ENCODE measurements at places on chromosomes 13 and 19.

- DNase-seq, result no peak
Measured at GRCh38 chr13:50136678-50137077, 121.4 kb downstream of the KCNRG start.

- DNase-seq, result no peak
Measured at GRCh38 chr13:73583331-73583730, 524.5 kb downstream of the KLF5 start.

- no peak for DNase-seq
Measured at GRCh38 chr19:28456252-28456651, 756.7 kb downstream of the UQCRFS1 start.

DNA sequence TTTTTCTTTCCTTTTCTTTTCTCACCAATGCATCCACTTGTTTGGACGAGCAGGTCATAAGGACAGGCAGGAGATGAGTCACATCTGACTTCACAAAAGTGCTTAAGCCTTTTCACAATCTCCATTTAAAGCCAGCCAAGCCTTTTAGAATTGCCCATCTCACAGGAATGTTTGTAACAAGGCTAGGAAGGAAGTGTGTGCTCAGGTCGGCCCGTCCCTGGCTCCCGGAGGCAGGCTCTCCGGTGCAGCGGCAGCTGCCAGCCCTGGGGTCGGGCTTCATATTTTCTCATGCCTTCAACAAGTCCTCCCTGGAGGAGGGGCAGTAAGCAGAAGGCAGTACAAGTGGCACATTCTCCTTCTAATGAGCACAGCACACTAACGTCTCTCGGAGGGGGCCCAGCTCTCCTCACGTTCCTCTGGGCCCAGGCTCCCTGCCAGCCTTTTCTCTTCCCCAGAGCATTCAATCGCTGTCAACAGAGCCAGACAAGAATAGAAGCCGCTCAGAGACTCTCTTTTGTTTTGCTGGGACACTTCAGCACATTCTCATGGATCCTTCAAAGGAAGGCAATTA lies 180.5 kb downstream of the COL4A1 start:
- peak; percentile 79 for DNase-seq

DNA sequence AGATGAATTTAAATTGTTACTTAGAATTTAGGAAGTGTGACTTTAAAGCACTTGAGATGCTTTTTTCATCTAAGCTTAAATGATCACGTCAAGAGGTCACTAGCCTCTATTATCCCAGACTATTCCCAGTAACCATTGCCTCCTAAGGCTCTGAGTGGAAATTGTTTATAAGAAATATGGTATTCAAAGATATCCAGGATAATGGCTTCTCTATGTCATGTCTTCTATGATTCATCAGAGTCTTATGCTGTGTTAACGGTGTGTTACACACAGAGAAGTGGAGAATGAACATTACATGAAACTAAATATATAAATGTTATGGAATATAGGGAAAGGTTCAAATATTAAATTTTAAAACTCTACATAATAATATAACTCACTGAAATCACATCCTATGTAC lies 79.8 kb upstream of the NBEA start:
- DNase-seq, result no peak

- DNase-seq, result no peak
Measured at GRCh38 chr19:19461306-19461670, 54.1 kb downstream of the TSSK6 start.

GRCh38 chr13:112225429-112226090 lies 150.6 kb upstream of the SPACA7 start:
- no peak for DNase-seq

DNA sequence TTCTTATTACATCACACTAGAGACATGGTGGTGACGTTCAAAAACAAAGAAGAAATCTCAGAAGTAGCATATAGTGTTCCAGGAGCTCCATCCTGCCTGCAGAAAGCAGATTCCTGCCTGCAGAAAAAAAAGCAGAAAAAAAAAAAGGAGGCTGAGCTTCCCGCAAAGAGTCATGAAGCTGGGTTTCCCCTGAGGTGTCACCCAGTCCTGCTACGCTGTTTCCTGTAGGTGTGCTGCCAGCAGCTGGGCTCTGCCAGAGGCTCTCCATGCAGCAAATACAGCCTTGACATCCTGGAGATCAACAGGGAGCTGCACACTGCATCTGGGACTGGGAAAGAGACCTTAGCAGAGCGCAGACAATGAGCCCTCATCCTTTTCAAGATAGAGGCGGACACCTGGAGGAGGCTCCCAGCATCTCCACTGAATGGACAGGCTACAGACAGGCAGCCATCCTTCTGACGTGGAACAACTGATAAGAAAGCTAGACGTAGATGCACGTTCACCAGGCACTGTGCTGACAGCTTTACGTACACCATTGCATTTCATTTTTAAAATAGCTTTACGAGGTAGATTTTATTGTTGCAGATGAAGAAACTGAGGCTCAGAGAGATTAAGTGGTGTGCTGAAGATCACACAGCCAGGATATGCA lies 350.9 kb downstream of the FOXO1 start:
- peak; percentile 61 for DNase-seq

- peak; percentile 2 for DNase-seq
Measured at GRCh38 chr19:23698711-23699520, 11.9 kb upstream of the ZNF675 start.

- no peak for DNase-seq
Measured at GRCh38 chr19:23801803-23802202, 43.1 kb upstream of the ZNF681 start.

- peak; percentile 44 for DNase-seq
Measured at GRCh38 chr13:60572003-60572798, 175.2 kb downstream of the TDRD3 start.

GRCh38 chr13:43134868-43135267 lies 111.5 kb downstream of the DNAJC15 start:
- DNase-seq, result no peak

GRCh38 chr13:24747248-24748060 lies 16.5 kb upstream of the RNF17 start:
- DNase-seq, result peak; percentile 45

GRCh38 chr19:45547965-45548609 lies 36.5 kb downstream of the OPA3 start:
- peak; percentile 77 for DNase-seq

Data from Daoy (cell line).